ENCODE measurements at places on chromosomes 1 and 21. TPM values are rescaled to one million over a fixed set of nuclear protein-coding genes. Genes with fewer than 3 reads are reported as not detected.
A peak's percentile ranks its signal among the peaks of the same experiment; 100 is the strongest.

Gene POGK
- total RNA-seq: 29.9 TPM

GRCh38 chr1:212162635-212163034 lies 122.6 kb upstream of the PPP2R5A start:
- DNase-seq: peak; percentile 20

- peak; percentile 83 for DNase-seq
These were observed 58.3 kb upstream of the SDC3 start for GRCh38 chr1:30966690-30967369.

DNA sequence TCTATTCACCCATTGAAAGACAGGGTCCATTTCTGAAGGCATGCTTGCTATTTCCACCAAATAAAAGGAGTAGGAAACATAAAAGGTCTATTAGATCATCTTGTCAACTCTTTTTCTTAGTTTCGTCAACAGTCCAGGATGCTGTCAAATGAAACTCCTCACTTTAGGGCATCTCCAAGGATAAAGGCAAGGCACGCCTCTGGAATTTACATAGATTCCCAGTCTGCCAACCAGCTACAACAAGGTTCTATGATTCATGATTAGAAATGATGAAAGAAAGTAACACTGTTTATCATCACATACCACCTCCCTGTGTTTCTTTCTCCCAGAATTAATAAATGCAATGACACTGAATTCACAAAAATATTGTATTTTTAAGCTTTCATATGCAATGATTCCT lies 636.3 kb downstream of the LTN1 start:
- DNase-seq: no peak

DNA sequence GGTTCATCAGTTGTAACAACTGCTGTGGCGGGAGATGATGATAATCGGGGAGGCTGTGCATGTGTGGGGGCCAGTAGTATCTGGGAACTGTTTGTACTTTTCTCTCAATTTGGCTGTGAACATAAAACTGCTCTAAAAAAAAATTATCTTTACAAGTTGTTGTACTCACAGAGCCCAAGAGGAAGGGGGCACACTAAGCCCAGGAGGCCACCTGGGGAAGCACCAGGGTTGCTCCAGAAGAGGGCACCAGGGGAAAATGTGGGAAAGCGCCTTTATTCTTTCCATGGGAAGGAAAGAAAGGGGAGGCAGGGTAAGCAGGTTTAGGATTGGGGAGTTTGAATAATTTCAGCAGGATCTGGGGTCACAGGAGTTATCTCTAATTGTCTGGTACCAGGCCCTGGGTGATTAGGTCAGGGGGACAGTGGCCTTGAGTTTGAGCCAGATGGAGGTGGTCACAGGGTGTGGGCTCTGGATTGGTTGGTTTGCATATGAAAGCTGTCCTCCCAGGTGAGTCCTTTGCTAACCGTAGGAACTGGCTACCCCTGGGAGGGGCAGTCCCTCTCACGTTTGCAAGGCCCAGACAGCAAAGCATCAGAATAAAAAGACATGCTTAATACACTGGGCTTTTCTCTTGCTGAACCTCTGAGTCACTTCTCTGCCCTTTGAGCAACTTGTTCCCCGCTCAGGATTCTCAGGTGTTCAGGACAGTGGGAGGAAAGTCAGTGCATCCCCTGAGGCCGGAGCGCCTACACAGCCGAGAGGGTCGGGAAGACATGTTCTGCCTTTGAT lies 11.2 kb downstream of the MYOC start:
- DNase-seq: no peak

DNA sequence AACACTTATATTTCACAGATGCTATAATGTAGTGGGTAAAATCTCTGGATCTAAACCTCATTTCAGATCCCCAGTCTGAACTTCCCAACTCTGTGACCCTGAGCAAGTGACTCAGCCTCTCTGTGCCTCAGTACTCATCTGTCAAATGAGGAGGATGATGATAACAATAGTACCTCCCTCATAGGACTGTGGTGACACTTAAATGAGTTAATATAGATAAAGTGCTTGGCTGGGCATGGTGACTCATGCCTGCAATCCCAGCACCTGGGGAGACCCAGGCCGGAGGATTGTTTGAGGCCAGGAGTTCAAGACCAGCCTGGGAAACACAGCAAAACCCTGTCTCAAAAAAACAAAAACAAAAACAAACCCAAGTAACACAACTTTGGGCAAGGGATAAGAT lies 4.7 kb upstream of the ECE1 start:
- no peak for DNase-seq

DNA sequence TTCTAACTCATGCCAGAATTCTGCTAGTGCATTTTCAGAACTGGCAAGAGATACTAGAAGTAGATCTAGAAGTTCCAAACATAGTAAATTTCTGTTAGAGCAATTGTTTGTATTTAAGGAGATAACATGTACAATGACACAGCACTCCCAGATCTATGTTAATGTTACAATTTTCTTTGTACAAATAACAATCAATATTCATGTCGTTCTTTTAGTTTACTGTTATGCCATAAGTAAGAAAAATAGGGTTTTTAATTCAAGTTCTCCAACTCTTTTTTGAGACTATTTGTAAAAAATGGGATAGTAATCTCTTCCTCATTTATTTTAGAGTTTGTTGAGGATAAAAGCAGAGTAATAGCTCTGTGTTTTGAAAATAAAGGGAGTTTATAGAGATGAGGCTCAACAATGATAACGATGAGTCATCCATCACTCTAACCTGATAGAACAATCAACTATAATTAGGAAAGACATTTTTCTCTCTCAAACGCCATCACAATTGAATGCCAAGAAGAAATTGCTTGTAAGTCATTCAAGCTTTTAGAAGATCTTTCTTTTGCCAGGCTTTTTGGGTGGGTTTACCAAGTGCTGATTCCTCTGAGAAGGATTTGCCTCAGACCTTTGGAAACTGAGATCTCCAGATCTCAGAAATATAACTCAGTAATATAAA lies 638 bp downstream of the CD84 start:
- no peak for DNase-seq

DNA sequence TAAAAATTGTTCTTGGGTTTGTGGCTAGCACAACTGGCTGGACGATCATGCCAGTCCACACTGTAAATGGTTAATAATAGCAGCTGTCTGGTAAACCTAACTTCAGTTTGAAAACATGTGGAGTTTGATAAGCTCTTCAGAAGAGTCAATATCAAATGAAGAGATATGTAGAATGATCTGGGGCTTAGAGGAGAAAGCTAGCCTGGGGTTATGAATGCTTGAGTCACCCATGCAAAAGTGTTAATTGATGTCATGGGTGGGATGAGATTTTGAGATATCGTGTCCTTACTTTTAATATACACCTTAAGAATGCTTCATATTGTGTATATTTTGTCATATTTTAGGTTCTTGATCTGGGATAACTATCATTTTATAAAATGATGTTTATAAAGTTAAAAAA lies 554.7 kb upstream of the ZRANB2 start:
- no peak for DNase-seq

GRCh38 chr1:205963352-205964155 lies 20.3 kb upstream of the SLC26A9 start:
- DNase-seq: no peak
